ENCODE measurements at places on chromosomes 4 and X. TPM values are rescaled to one million over a fixed set of nuclear protein-coding genes. Genes with fewer than 3 reads are reported as not detected.

The RP2 gene
- total RNA-seq = 11.3 TPM

The SHROOM3 gene
- total RNA-seq = 46.2 TPM

DNA sequence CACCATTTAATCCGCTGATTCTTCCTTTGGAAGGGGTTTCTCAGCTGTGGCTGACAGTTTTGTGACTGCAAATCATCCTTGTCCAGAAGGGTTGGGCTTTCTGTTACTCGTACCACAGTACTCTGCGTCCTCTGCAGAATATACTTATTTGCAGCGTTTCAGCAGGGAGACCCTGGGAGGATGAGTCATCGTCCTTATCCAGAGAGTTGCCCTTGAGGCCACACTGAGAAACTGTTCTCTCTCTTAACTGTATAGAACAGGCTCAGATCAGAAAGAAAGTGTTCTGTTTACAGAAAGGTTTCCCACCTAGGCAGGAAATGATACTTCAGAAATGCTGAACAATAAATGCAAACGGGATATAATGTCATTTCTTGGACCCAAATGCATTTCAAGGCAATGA, 47.8 kb upstream of the DDX53 start:
- DNase-seq = no peak

DNA sequence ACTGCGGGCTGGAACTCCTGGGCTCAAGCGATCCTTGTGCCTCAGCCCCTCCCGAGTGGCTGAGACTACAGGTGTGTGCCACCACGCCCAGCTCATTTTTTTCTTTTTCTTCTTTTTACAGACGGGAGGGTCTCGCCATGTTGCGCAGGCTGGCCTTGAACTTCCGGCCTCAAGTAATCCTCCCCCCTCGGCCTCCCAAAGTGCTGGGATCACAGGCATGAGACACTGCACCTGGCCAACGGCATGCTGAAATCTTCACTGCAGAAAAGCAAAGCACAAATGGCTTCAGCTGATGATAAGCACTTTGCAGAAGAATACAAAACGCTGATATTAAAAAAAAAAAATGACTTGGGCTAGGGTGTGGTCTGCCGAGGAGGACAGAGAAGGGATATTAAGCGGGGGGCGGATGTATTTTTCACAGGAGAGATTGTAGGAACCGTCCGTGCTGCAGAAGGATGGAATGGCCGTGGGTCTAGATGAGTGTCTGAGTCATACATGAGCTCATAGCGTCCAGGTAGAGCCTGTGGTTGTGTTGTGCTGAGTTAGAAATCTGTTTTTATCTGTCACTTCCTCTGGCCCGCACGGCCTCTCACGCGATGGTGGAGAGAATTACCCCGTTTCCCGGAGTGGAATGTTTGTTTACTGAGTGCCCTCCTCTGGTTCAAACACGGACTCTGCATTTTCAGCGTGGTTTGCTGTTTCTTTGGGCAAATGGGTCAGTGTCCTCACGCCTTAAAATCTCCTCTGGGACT, 8.5 kb upstream of the AKAP17A start:
- DNase-seq = no peak

The MAML3 gene
- total RNA-seq = 11.0 TPM

DNA sequence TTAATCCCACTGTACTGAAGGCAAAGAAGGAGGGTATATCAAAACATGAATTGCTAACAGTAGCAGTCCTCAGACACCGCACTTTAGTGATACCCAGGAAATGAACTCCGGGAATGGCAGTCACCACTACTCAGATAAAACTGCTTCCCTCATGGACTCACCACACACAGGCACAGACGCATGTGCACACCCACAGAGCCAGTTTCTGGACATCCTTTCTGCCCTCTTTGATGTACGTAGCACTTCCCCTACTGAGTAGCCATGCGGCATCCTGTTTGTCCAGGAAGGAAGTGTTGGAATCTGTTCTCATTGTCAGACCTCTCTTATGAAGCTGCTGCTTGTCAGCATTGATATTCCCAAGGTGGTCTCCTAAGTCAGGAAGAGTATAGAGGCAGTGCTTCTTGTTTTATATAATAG, 95.7 kb downstream of the DCLK2 start:
- DNase-seq = no peak

The NUP62CL gene
- total RNA-seq = 0.62 TPM

GRCh38 chr4:134905061-134905460, 703.5 kb upstream of the PABPC4L start:
- no peak for DNase-seq

DNA sequence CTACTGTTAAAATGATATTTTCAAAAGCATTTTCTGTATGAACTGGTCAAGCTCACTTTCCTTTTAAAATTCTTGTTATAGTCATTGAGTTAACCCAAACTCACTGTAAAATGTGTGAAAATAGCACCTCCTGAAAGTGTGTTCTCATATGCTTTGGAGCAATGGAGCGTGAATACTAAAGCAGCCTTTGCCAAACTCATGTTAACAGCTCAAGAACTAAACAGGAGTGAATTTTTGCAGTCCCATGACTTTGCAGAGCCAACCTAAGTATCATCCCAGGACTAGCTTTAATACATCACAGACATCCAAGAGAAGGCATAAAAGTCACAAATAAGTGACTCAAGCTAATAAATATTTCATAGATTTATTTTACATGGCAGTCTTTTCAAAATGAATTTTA, 2.3 kb downstream of the AMMECR1 start:
- DNase-seq = no peak

The GRIA2 gene
- 16.6 TPM for total RNA-seq

DNA sequence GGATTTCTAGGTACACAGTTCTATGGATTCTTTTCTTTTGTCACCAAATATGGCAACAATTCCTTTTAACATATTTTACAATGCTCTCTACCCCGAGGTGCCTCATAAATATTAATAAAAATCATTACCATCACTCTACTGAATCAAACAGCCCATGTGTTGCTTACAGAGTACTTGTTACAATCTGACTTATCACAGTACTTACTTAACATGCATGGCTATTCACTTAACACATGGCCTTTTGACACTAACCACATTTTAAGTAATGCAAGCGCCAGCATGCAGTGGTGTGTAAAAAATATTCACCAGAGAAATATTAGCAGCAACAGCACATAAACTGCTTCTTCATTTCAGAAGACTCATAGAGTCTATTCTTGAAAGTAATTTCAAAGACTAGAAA, 64.9 kb downstream of the BMP3 start:
- DNase-seq = no peak

GRCh38 chr4:108168160-108168670, 517 bp downstream of the LEF1 start:
- DNase-seq = no peak

The P2RY10 gene
- total RNA-seq = 1.8 TPM

DNA sequence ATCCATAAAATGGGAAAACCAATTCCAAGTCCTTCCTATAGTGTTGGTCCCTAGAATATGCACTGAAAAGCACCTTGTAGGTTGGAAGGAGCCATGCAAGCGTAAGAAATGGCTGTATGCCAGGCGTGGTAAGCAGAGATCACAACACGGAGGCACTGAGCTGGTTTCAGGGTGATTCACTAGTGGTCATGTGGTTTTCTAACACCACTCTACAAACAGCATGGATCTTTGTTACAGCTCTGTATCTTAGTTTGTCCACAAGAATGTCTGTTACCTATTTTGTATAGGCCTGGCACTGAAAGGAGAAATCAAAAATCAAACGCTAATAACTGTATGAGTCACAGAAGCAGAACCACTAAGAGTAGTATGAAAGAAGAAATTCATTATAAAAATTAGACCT, 71.9 kb downstream of the MAGEB17 start:
- no peak for DNase-seq

GRCh38 chr4:78566834-78567499, 15.4 kb downstream of the ANXA3 start:
- peak; percentile 60 for DNase-seq

DNA sequence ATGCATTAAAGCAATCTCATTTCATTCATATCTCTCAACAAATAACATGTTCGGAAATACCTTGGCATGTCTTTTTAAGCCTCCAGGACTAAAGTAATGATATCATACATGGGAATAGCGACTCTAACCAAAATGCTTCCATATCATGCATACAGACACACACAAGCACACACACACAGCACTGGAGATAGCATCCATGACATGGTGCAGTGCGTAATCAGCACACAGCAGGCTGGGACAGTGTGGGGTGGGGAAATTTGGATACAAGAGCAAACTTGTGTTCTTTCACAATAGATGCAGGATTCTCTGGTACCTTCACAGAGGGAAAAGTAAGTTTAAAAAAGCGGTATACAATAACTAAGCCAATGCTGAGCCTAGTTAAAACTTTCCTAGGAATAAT, 132.3 kb upstream of the HPGD start:
- no peak for DNase-seq

DNA sequence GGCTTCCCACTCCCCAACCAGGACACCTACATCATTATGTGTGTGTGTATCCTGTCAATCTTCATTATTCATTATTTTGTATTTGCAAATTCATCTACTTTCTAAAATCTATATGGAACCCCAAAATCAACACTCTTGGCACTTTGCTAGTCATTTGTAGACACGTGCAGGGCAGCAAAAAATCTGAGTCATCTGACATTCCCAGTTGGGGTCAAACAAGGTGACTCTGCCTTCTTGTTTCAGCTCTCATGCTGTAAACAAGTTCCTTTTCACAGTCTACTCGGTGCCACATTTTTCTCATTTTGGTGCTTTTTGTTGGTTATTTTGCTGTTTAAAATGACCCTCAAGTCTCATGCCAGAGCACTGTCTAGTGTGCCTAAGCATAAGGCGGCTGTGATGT, 5.9 kb downstream of the MRFAP1L1 start:
- no peak for DNase-seq

- DNase-seq = no peak
Measured at GRCh38 chrX:47278691-47279090, 45.9 kb downstream of the USP11 start.

GRCh38 chr4:99074816-99075215, 13.8 kb downstream of the ADH5 start:
- DNase-seq = no peak

All from sciatic nerve (tissue), 2 donors.